ENCODE measurements at places on chromosomes 13 and 19.

DNA sequence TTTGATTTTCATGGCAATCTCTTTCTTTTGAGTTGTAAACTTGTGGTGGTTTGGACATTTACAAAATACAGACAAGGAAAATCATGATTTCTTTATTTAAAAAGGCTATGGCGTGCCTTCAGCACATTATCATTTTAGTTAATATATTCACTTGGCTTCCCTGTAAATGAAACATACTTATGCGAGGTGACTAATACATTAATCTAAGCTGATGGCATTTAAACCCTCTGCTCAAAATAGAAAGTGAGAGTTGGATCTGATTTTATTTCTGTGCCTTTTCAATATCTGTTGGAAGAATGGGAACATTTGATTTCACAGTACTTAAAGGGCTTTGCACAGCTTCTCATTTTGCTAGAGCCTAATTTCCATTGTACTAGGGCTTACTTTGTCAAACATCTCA is 289.8 kb downstream of the MTUS2 start:
- no peak for DNase-seq

DNA sequence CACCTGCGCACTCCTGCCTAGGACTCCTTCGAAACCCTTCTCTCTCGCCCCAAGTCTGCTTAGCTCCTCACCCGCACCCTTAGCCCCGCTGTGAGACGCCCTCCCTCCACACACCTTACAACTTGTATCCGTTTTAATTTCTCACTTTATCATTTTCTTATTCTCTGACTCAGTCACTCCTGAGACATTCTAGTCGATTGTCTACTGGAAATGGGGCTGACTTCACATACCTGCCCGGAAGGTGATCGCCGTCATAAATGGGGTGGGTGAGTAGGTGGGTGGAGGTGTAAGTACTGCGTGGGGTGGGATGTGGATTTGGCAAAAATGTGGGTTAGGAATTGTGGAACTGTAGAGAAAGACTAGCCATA is 714 bp downstream of the NDFIP2 start:
- DNase-seq, result peak; percentile 32

GRCh38 chr19:36008336-36008978 is at the start of gene SYNE4:
Gene SYNE4 (minus strand): TSS chr19:36008813. CDS start chr19:36008681, 132 bp downstream.
- no peak for DNase-seq

- DNase-seq, result no peak
These were observed 2080.4 kb downstream of the PCDH9 start for GRCh38 chr13:65149687-65150086.

GRCh38 chr13:114024603-114025404 is 50.9 kb upstream of the C13orf46 start:
- no peak for DNase-seq

- DNase-seq, result no peak
These were observed 34.1 kb downstream of the ZNF823 start for GRCh38 chr19:11704626-11705025.

GRCh38 chr13:51291341-51291740 is 48.1 kb upstream of the SERPINE3 start:
- DNase-seq, result no peak

DNA sequence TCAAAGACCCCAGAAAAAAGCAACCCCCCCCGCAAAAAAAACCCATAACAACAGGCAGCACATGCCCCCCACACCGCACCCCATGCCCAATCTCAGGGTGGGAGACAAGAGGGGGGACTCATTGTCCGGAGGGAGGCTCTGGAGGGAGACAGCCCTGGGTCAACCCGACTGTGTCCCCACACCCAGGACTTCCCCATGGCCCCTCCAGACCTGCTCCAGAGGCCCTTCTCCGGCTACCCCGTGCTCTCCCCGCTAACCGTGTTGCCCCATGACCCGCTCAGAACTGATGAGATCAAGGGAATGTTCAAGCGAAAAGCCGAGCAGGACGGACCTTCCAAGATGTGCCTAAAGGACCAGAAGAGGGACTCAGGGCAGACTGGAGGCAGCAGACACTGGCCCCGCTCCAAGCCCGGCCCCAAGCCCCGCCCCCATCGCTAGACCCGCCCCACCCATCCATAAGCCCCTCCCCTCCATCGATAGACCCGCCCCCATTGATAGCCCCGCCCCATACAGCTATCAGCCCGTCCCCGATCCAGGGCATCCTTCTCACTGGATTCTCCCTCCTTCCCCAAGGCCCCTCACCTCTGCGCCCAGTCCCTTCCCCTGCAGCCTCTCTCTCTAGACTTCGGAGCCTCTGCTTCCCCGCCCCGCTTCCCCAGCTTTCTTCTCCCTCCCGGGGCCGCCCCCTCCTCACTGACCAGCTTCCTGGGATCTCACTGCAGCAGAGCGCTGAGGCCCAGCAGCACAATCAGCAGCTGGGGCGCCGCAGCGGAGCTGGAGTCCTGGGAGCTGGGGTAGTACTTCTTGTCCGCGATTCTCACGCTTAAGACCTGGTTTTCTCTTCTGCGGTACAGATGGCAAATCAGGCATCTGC is 2.2 kb downstream of the BST2 start:
- DNase-seq, result peak; percentile 41

DNA sequence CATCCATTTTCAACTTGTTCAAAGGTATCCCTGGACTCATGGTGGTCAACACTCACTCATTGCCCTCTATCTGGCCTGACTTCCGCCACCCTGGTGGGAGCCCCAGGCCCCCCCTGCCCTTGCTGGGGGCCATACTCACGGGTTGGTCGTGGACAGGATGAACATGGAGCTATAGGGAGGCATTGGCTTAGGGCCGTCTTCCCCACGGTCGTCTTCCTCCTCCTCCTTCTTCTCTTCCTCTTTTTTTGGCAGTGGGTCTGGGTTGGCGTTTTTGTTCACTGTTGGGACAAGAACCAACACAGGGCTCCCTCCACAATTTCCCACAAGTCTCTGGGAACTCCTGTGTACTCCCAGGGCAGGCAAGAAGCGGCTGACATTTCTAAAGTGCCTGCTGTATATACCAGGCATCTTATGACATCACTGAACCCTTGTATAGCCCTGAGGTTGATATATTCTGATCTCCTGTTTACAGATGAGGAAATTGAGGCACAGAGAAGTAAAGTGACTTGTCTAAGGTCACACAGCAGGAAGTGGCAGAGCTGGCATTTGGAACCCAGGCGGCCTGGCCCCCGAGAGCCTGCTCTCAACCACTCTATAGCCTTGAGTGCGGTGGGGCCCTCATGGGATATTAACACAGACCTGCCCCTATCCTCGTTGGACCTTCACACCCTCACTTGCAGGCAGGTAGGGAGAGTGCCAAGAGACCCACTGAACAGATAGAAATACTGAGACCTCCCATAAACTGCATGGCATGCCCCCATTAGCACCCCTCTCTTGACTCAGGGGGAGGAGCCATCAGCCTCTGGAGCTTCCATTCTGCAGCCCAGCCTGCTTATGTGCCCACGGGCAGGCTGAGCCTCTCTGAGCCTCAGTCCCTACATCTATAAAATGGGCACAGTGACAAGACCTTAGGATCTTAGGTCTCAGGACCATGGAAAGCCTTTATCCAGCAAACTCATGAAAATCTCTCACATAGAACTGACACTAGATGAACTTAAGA is 135.0 kb downstream of the IER2 start:
- DNase-seq, result no peak

DNA sequence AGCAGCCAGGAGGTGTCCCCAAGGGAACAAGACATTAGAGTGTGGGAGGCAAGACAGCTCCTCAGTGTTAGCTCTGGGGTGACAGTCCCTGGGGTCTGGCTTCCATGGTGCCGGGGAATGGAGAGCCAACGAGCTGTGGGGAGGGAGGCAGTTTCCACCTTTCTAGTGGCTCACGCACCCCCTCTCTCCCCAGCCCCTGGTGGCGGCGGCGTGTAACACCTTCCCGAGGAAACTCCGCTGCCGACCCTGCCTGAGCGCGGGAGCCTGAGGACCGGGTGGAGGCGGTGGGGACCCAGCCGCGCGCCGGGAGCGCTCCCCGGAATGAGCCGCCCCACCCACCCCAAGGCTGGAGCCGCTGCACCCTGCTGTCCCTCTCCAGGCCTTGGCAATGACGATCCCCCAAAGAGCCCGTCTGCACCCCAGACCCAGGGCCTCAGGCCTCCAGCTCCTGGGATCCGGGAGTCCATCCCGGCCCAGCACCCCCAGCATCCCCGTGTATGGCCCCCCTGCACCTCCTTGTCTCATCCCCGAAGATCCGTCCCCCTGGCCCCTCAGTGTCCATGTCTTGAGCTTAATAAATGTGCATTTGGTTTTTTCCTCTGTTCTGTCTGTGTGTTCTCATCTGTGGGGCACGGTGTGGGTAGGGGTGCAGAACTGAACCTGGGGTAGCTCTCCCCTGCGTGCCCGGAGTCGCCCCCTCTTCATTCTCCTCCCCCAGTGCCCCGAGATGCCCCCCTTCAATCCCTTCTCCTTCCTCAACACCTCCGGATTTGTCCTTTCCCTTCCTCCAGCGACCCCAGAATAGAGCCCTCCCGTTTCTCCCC is 622 bp upstream of the FXYD5 start:
- DNase-seq, result peak; percentile 71

DNA sequence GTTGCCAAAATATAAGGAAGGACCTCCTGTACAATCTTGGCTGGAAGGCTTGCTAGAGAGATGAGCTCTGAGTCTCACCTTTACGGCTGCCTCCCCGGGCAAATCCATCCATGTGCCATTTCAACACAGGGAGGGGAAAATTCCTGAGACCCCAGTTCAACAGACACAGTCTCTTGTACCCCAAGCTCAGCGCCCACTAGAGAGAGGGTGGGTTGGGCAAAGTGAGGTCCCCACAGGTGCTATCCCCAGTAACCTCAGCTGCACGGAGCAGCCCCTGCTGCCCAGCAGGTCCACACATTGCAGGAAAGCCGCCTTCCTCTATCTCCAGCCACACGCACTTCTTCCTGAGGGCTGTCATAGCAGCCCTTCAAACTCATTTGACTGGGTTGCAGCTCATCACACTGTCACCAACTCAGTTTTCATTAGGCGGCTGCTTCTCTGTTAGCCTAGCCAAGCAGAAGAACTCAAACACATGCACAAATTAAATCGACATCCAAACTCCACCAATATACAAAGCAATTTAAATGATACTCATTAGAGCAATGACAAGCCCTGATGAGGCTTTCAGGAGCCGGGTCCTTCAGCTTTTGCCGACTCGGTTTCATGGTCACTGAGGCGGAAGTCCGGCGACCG is 80.4 kb downstream of the TSHZ3 start:
- no peak for DNase-seq
